ENCODE measurements at places on chromosomes 2 and 18.
A peak's percentile ranks its signal among the peaks of the same experiment; 100 is the strongest.

DNA sequence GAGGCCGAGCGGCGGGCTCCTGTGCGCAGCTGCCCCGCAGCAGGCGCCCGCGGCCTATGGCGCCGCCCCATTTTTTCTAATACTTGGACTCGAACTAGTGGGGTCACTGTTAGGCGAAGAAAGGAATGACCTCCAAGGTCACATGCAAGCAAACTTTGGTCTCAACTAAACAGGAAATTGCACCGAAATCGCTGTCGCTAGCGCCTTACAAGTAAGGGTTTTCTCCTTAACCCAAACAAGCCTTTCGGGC is 339 bp downstream of the ACAA2 start:
- peak; percentile 47 for DNase-seq

DNA sequence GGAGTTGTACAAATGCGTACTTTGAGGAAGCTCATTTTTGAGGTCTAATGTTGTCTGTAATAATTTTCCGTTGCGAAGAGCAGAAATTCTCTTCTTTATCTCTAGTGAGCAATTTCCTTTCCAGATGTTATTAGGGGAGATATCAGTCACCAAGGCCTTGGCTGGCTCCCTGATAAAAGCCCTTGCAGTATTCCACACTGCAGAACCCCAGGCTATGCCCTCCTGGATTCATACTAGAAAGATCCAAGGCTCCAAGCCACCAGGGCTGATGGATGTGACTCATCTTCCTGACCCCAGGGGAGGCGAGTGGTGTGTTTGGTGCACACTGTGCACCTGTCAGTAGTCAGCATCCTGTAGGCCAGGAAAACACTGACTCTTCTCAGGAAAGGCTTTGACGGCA is 34.7 kb downstream of the INO80C start:
- DNase-seq: peak; percentile 95

DNA sequence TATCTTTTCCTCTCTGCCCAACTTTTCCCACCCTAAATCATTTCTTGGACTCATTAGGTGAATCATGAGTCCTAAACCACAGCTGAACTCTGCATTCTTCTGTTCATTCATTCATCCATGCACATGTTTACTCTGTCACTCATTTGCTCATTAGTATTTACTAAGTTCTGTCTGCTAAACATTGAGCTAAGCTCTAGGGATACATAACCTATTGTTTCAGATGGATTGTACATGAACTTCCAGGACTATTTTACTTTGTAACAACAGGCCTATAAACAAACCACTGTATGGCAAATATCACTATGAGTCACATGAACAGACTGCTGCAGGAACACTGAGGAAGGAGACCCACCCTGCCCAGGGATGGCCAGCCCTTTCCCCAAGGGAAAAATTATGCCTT is 14.6 kb upstream of the DYNC2LI1 start:
- DNase-seq: no peak

DNA sequence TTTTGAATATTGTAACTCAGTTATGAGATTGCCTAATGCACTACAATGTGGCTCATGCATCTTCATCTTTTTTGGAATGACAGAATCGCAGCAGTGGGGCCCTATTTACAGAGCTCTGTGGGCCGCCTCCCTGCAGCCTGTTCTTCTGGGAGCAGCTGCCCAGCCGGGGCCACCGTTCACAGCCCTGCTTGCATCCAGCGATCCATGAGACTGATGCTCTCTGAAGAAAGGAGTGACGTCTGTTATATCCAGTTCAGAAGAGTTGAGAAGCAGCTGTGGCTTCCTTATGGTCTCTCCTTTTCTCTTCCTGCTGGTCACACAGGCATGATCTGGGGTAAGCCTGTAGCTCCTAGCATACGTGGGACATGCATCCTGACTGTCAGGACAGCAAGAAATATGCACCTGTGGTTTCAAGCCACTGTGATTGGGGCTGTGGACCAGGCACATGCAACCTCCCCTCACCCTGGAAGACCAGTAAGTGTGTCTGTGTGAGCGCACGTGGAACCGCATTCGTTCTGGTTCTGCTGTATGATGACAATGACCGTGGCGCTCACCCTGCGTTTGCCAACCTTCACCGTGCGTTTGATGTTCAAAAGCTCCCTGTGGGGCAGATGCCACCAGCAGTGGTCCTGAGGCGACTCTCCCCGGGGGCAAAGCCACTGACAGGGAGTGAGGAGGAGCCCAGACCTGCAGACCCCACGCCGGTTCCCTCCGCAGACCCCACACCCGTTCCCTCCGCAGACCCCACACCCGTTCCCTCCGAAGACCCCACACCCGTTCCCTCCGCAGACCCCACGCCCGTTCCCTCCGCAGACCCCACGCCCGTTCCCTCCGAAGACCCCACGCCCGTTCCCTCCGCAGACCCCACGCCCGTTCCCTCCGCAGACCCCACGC is 189.8 kb downstream of the TMEM18 start:
- no peak for DNase-seq

- no peak for DNase-seq
Measured at GRCh38 chr2:153132418-153132817, 346.1 kb downstream of the RPRM start.

GRCh38 chr18:8322486-8322885 is 286.8 kb upstream of the RAB12 start:
- DNase-seq: no peak

DNA sequence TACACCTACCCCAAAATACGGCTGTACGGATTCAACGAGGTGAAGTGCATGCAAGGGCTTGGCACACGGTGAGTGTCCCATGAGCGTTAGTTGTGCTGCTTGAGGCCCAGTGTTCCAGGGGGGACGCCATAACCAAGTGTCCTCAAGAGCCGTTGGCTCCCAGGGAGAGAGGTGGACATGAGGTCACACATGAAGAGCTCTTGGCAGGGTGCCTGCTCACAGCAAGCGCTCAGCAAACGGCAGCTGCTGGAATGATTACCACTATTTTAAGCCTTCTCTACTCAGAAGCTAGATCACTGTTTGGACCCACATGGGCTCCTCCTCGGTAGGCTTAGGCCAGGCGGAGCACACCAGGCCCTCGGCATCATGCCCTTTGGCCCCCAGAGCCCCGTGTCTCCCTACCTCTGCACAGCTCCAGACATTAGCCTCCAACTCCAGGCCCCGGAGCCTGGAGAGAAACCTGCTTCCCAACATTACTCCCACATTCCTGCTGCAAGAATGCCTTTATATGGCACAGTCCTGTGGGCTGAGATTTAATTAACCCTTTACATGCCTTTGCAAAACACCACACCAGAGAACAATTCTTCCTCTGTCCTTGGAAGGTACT is 68.4 kb upstream of the PPP1CB start:
- DNase-seq: no peak

DNA sequence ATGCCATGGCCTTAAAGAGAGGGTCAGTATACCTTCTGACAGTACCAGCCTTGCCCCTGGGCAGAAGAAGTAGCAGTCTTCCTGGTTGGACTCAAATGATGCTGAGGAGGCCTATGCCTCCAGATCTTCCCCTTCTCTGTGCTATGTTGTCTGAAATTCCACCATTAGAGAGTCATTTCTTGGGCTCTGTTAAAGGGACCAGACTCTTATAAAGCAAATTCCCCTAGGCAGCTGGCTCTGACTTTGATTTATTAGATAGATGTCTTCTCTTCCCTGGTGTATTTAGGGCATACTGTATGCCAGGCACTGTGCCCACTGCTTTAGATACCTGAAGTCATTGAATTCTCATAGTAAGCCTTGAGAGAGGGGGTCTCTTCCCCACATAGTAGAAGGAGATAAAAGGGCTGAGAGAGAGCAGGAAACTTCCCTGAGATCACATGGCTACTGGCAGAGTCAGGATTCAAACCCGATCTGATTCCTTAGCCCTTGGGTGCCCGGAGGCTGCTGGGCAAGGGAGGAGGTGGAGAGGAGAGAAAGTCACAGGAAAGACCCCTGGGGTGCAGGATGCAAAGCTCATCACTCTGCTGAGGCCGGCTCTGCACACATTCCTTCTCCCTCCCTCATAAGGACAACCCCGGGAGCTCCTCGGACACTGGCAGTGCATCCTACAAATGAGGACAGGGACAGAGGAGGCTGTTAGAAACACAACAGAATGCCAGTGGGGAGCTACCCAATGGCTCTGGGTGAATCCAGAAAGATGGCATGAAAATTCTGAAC is 23.0 kb downstream of the COPS9 start:
- no peak for DNase-seq

DNA sequence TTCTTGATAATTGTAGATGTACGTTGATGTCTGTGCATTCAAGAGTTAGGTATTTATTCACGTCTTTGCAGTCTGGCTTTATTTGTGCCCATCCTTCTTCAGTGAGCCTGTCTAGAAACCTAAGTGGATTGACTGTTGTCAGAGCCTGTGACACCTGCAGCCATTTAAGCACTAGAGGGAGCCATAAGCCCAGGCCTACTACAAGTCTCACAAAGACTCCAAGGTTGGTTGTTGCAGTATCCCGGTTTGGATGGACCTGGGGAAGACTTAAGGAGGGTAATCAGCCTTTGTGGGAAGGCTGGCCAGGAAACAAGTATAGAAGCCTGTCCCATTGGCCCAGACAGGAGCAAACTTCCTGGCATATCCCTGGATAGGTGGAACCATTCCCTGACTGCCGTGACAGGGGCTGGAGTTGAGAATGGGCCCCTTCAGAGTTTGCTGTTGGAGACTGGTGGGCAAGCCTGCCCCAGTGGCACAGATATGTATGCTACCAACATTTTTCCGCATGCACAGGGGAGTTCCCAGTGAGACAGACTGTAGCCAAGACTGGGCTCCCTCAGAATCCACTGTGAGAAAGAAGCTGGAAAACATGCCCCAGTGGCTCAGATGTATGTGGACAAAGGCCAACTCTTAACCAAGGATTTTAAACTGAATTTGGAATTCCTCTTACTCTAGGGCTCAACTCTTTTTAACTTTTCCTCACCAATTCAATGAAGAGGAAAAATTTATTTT is 9.3 kb upstream of the LRRC30 start:
- DNase-seq: peak; percentile 67

DNA sequence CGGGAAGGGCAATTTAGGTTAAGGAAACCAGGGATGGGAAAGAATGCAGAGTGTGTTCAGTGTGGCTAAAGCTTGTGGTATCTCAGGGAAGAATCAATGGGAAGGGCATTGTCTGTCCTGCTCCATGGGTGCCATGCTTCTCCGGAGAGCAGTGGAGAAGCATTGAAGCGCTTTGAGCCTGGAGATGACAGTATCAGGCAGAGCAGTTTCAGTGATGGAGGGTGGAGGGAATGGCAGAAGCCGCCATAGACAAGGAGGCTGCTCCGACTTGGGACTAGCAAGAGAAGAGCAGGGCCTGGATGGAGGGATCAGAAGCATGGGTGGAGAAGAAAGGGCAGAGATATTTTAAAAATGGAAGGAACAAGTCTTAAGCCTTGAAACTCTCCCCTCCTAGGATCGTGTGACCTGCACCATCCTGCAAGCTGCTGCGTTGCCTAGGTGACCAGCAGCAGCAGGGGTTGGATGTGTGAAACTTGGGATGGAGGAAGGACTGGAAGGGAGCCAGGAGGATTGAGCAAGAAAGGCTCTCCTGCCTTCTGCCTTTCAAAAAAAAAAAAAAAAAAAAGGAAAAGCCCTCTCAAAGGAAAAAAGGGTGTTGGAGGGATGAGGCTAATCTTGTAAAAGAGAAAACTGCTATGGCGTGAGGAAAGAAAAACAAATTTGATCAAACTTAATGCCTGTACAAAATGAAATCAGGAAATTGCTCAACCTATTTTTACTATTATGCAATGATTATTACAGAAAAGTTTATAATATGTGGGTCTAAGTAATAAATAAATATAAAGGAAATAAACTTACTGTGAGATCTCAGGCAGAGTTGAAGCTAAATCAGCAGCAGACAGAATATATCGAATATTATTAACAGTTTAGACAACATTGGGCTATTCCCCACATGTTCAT is 493.8 kb upstream of the NRP2 start:
- DNase-seq: no peak

- DNase-seq: no peak
Measured at GRCh38 chr2:10716581-10716980, 4.8 kb upstream of the ATP6V1C2 start.

DNA sequence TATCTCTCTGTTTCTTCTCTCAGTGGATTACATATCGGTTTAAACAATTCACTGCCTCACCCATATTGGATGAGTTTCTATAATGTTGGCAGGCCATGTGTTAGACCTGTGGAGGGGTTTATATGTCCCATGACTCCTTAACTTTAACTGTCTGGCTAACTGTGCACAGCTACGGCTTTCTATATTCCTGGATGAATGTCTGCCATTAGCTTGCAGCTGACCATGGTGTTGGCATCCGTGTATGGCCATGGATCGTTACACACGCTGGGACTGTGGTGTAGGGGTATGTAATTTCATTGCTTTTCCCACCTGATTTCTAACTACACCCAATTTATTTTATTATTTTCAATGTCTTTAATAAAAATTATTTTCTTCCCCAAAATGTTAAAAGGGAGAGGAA is 3.3 kb upstream of the TANC1 start:
- no peak for DNase-seq

GRCh38 chr2:198615972-198616371 is 811.6 kb downstream of the PLCL1 start:
- DNase-seq: no peak

DNA sequence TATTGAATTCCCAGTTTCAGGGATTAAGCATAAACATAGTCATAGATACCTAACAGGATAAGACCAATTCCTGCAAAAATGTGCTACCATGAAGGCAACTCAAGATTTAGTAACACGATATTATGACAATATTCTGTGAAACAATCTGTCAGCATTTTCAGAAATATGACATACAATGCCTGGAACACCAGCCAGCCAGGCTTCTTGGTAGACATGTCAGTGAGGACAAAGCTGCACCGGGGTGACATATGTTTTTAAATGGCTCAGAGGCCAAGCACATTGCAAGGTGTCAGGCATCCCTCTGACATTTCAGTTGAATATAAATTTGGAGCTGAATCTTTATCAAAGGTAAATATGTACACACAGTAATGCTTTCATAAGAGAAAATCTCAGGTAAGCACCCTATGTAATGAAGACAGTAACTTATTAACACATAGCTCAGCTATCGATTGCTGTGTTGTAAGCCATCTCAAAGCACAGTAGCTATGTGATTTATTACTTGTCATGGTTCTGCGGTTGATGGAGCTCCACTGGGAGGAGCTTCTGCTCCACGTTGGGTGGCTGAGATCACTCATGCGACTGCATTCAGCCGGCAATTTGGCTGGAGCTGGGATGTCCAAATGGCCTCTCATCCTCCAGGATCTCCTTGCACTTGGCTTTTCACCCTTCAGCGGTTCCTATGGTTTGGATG is 31.9 kb upstream of the EML6 start:
- DNase-seq: peak; percentile 36

GRCh38 chr2:212451786-212452231 is 86.8 kb downstream of the ERBB4 start:
- DNase-seq: no peak

DNA sequence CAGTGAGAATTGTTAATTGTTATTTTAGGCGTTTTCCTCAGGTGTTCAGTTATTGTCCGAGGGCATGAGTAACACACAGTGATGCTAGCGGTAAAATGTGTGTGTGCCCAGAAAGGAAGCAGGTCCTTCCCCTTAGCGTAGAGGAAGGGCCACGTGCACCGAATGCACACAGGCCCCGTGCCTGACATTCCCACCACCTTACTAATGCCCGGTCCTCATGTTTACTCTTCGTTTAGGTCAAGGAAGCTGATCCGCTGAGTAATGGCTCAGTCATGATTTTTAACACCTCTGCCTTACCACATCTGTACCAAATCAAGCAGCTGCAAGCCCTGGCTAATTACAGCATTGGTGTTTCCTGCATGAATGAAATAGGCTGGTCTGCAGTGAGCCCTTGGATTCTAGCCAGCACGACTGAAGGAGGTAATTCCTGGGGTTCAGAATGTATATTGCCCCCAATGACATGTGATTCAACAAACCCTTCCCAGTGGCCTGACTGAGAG is 76.7 kb downstream of the MERTK start:
- DNase-seq: peak; percentile 5

Measured in hematopoietic multipotent progenitor cell treated with erythropoietin and hydrocortisone succinate and interleukin-3 and kit ligand, for 4 days (in vitro differentiated cells).